ENCODE measurements at places on chromosomes 3 and 15.

DNA sequence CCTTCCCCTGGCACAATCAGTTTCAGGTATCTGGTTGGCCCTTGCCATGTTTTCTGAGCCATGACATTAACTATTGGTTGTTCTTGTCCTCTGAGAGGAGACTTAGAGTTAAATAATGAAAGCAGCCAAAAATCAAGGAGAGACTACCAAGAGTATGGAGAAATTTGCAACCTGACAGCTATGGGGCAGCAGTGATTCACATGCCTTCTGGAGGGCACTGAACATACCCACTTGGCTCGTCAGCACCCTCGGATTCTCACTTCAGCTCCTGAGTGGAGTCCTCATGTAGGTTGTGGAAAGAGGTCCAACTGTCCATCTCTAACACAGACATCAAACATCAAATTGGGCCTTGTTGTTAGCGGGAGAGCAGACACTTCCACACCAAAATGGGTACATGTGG lies 265.6 kb downstream of the EBLN2 start:
- DNase-seq = no peak

DNA sequence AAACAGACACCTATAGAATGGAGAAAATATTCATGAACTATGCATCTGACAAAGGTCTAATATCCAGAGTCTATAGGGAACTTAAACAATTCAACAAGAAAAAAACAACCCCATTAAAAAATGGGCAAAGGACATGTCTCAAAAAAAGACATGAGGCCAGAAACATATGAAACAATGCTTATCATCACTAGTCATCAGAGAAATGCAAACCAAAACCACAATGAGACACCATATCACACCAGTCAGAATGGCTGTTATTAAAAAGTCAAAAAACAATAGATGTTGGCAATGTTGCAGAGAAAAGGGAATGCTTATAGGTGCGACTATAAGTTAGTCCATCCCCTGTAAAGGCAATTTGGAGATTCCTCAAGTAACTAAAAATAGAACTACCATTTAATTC lies 11.4 kb upstream of the HDGFL3 start:
- no peak for DNase-seq

DNA sequence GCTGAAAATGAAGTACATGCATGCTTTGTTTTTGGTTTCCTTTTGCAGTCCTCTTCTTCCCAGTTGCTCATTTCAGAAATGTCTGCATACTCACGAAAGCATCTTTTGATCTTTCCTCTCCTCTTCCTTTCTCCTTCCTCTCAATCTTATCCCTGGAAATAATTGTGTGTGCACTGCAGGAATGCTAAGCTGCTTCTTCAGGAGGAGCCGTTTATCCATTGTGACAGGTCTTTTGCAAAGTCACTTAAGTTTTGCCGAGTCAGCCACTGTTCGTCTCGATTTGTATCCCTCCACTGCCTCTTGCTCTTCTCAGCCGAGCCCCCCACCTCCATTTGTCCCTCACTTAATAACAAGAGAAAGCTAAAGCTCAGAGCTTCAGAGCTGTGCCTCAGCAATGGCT lies 597.6 kb downstream of the AGBL1 start:
- DNase-seq = no peak

DNA sequence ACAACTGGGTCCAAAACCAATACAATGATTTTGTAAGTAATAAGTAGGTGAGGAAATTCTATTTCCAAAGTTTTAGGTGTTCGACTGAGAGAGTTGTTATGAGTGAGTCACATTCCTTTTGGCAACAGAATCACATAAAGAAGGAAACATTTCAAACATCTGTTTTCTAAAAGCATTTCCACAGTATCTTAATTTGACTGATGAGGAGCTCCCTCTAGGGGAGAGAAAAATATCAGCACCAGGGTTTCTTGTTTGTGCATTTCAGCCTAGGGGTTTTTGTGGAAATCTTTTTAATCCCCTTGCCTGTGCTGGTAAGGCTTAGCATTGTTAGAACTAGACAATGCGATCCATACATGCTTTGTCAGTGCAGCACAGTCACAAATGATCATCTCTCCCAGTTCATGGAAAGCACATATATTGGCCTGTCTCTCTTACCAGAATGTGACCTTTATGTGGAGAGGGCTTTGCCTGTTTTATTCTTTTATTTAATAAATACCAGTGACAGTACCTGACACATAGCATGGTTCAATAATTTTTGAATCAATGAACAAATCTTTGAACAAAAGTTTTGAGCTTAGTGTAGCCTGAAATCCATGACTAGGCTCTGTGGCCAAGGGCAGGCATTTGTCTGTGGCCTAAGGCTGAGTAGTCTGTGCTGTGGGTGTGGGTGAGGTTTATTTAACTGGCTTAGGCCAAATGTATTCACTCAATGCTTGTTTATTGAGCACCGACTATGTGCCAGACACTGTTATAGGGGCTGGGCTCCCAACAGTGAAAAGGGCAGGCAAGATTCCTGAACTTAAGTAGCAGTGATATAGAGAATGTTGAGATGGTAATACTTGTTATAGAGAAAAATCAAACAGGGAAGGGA lies 21.1 kb upstream of the IQCF6 start:
- DNase-seq = peak; percentile 52

GRCh38 chr15:89303986-89304385 lies 30.6 kb downstream of the POLG start:
- no peak for DNase-seq

- no peak for DNase-seq
Observed at GRCh38 chr3:58317811-58318210, 11.5 kb downstream of the HTD2 start.

Measured in BJ (cell line).